ENCODE measurements at places on chromosomes 3 and 15.

GRCh38 chr3:9343115-9343514 lies 19.7 kb upstream of the THUMPD3 start:
- DNase-seq = no peak

GRCh38 chr3:105166893-105167292 lies 199.8 kb upstream of the ALCAM start:
- no peak for DNase-seq

DNA sequence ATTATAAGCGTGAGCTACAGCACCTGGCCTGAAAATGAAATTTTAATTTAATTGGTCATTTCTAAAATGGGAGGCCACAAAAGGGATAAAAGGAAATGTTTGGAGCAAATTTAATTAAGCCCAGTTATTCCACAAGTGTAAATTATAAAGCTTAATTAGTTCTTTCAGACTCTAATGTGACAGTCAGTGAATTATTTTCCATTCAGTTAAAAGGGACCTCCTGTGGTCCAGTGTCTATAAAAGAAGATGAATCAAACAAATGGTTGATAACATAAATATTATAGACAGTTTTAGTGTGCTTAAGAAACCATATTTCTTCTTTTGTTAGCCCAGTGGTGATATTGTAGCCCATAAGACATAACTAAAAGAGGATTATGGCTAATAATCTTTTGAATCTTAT lies 66.4 kb downstream of the CNOT10 start:
- DNase-seq = no peak

- DNase-seq = no peak
Measured at GRCh38 chr3:14031271-14031670, 93.4 kb downstream of the CHCHD4 start.

DNA sequence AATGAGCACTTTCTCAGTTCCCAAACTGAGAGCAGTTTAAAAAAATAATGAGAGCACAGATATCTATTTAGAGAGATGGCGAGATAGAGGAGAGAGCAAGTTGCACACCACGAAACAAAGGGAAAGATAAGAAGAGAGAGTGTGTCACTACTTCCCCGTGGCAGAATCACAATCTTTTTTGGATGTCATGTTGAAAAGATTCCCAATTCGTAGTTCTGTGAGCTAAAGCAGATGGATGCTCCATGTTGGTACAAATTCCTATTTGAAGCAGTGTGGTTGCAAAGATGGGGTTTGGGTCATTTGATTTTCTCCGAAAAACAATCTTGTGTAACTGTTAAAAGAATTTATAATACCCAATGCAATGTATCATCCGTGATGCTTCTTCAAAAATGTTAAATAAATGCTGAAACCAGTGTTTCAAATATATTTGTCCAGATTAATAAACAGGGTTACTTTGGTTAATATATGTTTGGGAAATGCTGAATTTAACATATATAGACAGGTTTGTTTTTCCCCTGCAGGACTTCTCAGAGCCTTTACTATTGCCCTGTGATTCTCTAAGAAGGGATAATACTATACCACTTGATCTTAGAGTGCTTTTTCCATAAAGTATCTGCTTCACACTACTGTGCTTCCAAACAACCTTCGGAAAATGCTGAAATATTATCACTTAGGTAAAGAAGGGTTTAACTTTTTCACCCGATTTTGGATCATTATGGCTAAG lies 128.5 kb downstream of the MDFIC2 start:
- DNase-seq = no peak

- DNase-seq = no peak
Measured at GRCh38 chr3:23325466-23326065, 122.4 kb downstream of the UBE2E2 start.

DNA sequence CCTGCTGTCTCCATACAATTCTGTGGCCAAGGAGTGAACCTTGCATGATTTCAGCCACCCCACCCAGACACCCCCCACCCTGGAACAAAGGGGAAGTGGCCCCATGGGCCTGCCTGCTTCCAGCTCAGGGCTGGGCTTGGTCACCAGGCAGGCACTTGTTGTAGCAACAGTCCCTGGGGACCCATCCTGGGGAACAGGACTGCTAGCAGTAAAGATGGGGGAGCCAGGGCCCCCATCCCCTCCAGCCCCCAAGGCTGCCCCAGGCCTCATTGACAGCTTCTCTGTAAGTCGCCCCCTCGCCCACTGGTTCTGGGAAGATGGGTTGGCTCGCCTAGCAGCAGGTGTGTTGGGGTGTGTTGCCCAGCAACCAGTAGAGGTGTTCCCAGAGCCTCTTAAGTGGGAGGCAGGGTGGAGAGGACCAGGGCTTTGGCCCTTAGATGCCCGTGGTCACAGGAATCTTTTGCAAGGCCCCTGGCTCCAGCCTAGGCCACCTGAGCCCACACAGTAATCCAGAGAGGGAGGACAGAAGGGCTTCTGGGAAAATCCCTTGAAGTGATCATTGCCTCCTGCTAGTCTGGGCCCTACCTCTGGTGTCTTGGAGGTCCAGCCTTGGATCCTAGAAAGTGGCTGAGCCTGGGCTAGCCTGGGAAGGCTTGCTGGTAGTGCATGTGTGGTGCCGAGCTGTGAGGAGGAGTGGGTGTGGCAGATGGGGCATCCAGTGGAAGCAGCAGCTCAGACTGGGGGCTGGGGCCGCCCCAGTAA lies 48.9 kb downstream of the CYP11A1 start:
- no peak for DNase-seq

DNA sequence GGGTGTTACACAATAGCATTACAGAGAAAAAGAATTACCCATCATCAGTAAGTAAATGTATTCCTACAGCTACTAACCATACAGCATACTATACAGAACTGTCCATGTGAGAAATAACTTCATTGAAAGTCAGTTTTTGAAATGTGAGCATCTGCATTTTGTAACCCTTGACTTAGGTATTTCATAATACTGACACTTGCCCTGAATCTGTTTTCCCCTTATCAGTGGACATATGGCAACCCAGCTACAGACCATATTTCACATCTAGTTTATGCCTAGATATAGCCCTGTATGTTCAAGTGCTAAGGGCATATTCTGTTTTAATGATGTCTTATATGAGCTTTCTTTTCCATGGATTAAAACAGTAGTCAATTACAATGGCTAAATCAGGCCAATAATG lies 297.6 kb downstream of the TBC1D5 start:
- no peak for DNase-seq

- DNase-seq = no peak
Measured at GRCh38 chr3:135633078-135633477, 332.4 kb upstream of the PPP2R3A start.

DNA sequence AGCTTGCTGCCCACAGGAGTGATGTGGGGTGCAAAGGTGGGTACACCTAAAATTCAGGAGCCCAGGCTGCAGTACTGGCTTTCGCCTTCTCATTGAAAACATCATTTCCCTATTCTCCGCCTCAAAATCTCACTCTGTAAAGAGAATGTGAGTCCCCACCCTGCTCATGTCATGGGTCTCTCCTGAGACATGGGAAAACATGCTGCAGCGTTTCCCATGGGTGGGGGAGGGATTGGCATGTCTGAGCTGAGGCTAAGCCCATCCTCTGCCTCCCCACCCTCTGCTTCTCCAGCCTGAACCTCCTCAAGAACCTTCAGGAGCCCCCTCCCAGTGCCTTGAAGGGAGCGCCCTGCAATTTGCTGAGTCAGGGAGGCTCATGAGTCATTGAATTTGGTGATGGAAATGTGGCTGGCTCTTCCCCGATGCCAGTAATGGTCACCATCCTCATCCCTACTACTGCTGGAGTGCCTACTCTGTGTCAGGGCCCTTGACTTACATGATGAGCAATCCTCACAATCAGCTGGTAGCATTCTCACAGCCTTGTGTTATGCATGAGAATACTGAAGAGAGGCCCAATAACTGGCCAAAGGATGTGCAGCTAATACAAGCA lies 28.8 kb downstream of the WNT5A start:
- no peak for DNase-seq

All from T-helper 1 cell (primary cell).